ENCODE measurements at places on chromosomes 4 and X. TPM values are rescaled to one million over a fixed set of nuclear protein-coding genes. Genes with fewer than 3 reads are reported as not detected.

DNA sequence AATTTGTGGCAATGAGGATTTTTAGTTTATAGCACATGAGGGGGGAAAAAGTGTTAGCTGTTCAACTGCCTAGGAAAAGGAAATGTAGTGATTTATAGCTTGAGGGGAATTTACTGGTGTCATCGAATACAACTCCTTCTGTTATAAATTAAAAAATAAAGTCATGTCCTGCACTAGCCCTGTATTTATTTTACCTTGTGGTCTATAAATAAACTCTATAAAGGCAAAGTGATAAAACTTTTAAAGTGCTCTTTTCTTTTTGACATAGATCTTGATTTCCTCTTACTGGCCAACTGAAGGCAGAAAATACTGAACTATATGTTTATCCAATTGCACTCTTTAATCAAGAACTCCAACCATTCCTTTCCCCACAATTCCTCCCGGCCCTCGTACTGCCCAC lies 672.1 kb upstream of the SLIT2 start:
- DNase-seq, result no peak
- H3K4me3 ChIP-seq, result no peak overlapping the region
- no peaks in the 10 kb centered on the region for H3K27me3 ChIP-seq
- H3K4me1 ChIP-seq, result peaks cover 20% of the 10 kb centered on the region

GRCh38 chrX:140087875-140088274 lies 122.6 kb upstream of the CXorf66 start:
- no peak overlapping the region for H3K4me3 ChIP-seq
- H3K27me3 ChIP-seq, result peaks cover 42% of the 10 kb centered on the region
- no peak overlapping the region for H3K27ac ChIP-seq
- no peaks in the 10 kb centered on the region for H3K4me1 ChIP-seq

FGF13 gene
- 2.1 TPM for total RNA-seq

- DNase-seq, result no peak
- no peak overlapping the region for H3K27ac ChIP-seq
- H3K36me3 ChIP-seq, result no peaks in the 10 kb centered on the region
- H3K27me3 ChIP-seq, result no peaks in the 10 kb centered on the region
- H3K4me1 ChIP-seq, result peaks cover 8% of the 10 kb centered on the region
These were observed 1.3 kb downstream of the PQBP1 start for GRCh38 chrX:48899078-48899410.

DNA sequence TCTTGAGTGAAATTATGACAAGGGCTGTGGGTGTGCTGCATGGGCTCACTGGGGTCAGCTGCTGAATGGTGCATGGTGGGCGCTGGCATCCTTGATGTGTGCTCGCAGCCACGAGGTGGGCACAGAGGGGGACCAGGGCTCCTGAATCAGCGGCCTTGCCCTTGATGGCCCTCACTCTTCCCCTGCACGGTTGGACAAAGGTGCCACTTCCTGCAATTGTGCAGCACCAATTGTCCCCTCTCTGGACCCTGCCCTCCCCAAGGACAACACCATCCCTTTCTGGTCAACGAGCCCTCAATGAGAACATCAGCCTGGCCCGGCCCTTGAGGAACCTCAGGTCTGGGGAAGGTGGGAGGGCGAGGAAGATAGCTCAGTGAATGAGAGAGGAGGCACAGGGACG lies 16.1 kb downstream of the ABLIM2 start:
- H3K4me1 ChIP-seq, result peaks cover 8% of the 10 kb centered on the region
- H3K27ac ChIP-seq, result no peak overlapping the region
- no peak for DNase-seq
- H3K36me3 ChIP-seq, result no peaks in the 10 kb centered on the region
- H3K27me3 ChIP-seq, result no peaks in the 10 kb centered on the region

GRCh38 chr4:173958445-173958844 lies 325.0 kb downstream of the FBXO8 start:
- H3K27me3 ChIP-seq, result no peaks in the 10 kb centered on the region
- H3K4me3 ChIP-seq, result no peak overlapping the region
- DNase-seq, result no peak
- H3K36me3 ChIP-seq, result no peaks in the 10 kb centered on the region
- no peaks in the 10 kb centered on the region for H3K4me1 ChIP-seq

HPRT1 gene
- 12.3 TPM for total RNA-seq

ALB gene
- total RNA-seq, result 8.3 TPM

DNA sequence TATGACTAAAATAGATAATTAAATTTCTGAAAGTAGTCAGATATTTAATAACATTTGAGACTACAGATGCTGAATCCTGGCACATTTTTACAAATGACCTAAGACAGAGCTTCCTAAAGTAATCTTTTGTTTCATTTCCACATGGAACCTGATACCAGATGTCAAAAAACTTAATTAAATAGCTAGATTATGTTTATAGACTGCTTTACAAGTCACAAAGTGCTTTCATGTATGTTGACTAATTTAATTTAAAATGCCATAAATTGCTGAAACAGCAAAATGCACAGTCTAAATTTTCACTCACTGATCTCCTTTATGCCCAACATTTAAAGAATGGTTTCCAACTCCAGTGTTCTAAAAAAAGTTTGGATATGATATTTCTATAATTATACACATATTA lies 299.1 kb upstream of the TBX22 start:
- H3K4me3 ChIP-seq, result no peak overlapping the region
- no peak overlapping the region for H3K27ac ChIP-seq
- H3K36me3 ChIP-seq, result no peaks in the 10 kb centered on the region

DNA sequence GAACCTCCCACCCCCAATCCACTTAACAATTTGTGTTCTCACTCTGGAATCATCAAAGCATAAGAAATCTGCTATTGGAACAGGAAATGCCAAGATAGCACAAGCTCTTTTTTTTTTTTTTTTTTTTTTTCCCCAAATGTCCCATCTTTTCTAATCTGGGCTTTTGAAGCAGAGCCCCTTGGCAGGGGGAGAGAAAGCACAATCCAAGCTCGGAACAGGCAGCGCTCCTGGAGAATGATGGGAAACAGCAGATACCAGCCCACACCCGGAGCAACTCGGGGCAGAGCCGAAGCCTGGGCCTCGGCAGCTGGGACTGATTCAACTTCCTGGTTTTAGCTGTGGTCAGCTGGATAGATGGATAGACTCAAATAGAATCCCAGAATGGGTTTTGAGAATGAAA lies 235.1 kb downstream of the QDPR start:
- H3K36me3 ChIP-seq, result no peaks in the 10 kb centered on the region
- H3K27ac ChIP-seq, result no peak overlapping the region
- peaks cover 8% of the 10 kb centered on the region for H3K4me1 ChIP-seq
- no peaks in the 10 kb centered on the region for H3K27me3 ChIP-seq
- H3K4me3 ChIP-seq, result no peak overlapping the region
